Spinal cord (tissue), 10 donors: ENCODE measurements at places on chromosomes 3 and 15.

DNA sequence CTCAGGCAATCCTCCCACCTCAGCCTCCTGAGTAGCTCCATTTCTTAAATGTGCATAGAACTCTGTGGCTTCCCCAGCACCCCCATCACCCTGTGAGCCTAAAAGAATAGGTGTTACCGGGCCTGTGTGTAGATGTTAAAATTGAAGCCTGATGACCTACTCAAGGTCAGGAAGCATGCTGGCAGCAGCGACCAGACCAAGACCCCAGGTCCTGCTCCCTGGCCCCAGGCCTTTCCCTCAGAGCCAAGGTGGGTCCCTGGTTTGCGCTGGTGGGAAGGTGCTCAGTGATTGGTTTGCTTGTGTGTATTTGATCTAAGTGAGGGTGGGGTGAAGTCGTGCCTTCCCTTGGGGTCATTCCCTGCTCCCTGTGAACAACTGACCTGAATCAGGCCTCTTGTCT is 18.4 kb upstream of the CRABP1 start:
- no peak for DNase-seq

DNA sequence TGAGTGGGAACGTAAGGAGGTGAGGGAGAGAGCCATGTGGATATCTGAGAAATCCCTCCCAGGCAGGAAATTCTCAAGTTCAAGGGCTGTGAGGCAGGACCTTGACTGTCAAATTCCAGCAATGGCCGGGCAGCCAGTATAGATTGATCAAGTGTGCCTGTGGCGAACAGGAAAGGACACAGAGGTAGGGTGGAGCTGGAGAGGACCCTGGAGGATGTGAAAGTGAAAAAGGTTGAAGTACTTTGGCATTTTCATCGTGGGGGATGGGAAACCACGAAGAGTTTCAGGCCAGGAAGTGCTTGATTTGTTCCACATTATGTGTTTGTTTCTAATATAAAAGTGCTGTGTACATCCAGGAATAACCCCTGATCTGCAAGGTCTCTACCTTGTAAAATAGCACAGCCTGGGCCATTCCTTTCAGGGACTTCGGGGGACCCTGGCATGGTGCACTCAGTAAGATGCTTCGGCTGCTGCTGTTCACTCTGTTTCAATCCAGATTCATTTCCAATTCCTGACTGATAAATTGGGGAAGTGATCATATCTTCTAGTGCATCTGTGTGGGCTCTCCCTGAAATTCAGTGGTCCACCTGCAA is 156.6 kb downstream of the MCTP2 start:
- DNase-seq: no peak

GRCh38 chr3:33131331-33132018 is 17.7 kb downstream of the CRTAP start:
- DNase-seq: peak; percentile 60

GRCh38 chr3:50570508-50571279 is 1.4 kb downstream of the HEMK1 start:
- DNase-seq: no peak

- peak; percentile 52 for DNase-seq
Observed at GRCh38 chr15:53072077-53072476, 281.9 kb upstream of the ONECUT1 start.

- DNase-seq: no peak
Observed at GRCh38 chr15:96332637-96333121, 2.2 kb downstream of the NR2F2 start.
